Activated CD4-positive, alpha-beta T cell treated with anti-CD3 and anti-CD28 coated beads for 48 hours (primary cell): ENCODE measurements at places on chromosomes 16 and 17.
A peak's percentile ranks its signal among the peaks of the same experiment; 100 is the strongest.

GRCh38 chr16:83603723-83604570 lies 203.8 kb upstream of the HSBP1 start:
- DNase-seq, result no peak

DNA sequence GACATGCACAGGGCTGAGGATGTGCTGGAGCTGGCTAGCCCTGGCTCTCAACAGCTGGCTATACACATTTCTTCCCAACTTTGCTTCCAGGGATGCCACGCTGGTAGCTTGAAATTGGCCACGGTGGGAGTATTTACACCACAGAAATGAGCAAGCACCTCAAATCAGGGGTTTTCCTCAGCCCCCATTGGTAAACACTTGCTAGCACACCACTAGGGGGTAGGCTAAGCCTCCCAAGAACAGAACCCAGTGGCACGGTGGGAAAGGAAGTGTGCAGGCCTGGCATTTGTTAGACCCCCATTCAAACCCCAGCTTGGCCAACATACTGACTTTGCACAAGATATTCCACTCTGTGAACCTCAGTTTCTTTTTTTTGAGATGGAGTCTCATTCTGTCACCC lies 12.9 kb downstream of the DRC3 start:
- no peak for DNase-seq

GRCh38 chr17:46736100-46736499 lies 82.4 kb downstream of the WNT3 start:
- DNase-seq, result no peak

- DNase-seq, result no peak
These were observed 85.5 kb downstream of the SSH2 start for GRCh38 chr17:29844339-29845048.

DNA sequence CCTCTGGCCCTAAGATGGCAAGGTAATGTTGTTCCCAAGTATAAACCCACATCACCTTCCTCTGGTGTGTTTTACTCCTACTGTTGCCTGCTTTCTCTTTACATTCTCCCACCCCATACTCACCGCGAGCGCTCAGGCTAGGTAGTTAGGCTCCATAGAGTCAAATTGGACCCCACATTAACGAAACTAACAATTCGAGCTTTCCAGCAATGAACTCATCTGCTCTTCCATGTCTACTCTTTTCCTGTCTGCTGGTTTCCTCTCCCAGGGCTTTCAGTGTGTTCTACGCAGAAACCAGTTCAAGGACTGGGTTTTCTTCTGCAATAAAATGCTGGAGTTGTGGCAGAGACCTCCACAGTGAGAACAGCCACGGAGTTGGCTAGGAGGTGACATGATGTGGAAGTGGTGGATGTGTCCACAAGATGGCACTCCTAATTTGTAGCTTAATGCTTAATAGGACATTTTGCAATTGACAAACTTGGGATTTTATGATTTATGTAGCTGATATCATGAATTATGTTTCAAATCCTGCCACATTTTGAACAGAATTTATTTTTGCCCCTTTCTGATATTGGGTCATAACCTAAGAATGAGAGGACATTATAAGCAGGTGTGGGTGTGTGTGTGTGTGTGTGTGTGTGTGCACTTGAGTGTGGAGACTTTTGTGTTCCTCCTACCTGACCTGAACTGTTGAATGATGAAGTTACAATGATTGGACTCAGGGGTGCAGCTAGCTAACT lies 2.2 kb upstream of the UQCRC2 start:
- peak; percentile 12 for DNase-seq

DNA sequence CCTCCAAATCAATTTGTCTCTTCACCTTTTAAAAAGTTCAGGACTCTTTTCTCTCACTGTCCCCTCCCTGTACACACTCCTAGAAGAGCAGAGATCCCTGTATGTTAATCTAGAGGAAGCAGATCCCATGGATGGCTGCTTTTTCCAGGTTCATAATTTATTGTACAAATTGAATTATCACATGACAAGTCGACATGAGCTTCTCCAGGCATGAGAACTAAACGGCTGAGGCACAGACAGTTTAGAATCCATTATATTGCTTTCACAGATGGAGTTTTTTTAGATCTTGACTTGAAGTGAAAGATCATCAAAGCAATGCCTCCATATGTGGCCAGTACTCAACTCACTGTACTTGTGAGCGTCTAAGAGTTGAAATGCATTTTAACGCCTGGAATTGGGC lies 47.9 kb downstream of the RGS9 start:
- no peak for DNase-seq

GRCh38 chr17:80575057-80575875 lies 30.6 kb downstream of the RPTOR start:
- DNase-seq, result peak; percentile 96

DNA sequence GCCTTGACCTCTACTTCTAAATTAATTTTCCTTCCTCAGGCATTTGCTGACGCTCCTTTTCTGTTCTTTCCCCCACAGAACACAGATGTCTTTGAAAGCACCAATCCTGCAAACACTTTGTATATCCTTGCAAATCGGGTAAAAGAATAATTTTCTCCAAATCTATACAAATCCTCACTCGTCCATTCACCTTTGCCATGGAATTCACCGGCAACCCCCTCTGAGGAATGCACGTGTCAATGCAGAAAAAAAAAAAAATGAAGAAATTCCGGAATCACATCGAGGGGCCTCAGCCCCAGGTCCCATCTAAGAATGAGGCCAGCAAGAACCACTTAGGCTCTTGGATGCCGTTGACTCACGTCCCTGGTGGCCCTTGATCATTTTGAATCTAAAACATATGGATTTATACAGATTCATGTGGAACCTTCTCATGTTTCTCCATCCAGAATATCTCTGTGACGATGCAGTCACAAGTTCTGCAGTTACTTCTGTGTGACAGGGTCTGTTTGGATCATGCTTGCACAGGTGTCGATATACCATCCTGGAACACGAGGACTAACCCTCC lies 136.9 kb downstream of the RBFOX3 start:
- no peak for DNase-seq

DNA sequence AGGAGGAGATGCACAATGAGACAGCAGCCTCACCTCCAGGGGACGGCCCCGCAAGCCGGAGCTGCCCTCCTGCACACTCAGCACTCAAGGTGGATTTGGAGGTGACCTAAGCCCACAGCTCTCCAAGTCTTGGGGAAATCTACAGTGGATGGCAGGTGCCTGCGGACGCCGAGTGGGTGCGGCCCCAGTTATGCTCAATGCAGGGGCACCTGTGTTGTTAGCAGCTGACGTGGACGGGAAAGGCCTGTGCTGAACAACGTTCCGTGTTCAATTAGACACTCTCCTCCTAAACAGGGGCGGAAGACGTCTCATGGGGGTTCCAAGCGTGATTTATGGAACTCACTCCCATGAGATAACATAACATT lies 22.0 kb upstream of the METRNL start:
- no peak for DNase-seq

- no peak for DNase-seq
These were observed 79.4 kb upstream of the CDYL2 start for GRCh38 chr16:80883816-80884215.

DNA sequence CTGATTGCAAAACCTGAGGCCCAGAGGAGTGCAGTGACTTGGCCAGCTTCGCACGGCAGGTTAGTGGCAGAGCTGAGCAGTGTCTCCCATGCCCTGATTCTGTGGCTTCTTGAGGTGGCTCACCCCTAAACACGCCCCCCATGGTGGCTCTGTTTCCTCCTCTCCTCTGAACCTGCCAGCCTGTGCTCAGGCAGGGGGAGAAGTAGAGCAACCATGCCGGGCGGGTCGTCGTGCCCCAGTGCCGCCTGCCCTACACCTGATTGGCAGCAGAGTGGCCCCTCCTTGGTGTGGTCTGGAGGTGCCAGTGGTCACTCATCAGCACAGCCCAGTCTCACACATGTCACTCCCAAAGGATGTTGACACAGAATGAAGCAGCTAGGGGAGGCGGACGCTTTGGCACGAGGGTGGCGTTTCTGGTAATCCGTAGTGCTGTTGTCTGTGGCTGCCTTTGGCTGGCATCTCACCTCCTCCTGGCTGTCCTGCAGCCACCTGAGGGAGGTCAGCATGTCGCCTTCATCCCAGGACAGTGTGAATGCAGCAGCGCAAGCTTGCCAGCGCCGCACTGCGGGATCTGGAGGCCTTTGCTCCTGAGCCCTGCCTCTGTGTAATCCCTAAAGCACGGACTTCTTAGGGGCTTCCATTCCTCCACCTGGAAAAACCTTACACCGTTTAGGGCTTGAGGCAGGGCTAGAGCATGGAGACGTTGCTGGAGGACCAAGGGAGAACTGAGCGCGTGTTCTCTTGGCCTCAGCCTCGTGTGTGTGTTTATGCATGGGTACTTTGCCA lies 294.7 kb downstream of the SEC14L1 start:
- DNase-seq, result no peak

GRCh38 chr16:25493136-25493811 lies 198.5 kb upstream of the HS3ST4 start:
- no peak for DNase-seq

DNA sequence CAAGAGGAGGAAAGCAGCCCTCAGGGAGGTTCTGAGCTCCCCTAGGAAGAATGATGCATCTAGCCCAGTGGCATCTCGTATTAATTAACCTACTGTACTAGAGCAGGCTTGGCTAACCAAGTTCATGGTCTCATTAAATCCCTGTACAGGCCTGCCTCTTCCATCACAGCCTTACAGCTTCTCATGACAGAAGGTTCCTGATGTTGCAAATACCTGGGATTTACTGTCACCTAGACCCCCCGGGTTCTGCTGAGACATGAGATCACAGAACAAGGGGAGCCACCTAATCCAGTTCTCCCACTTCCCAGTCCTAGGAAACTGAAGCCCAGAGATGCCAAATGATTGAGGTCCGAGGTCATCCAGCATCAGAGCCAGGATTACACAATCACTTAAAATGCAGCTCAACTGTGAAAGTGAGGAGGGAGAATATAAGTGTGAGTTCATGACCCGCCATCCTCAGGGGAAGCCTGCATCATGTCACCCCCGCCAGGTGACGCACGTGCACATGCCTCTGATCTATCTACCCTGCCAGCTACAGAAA lies 23.9 kb downstream of the ACLY start:
- no peak for DNase-seq

- DNase-seq, result no peak
These were observed 3.8 kb downstream of the GID4 start for GRCh38 chr17:18042983-18043382.

DNA sequence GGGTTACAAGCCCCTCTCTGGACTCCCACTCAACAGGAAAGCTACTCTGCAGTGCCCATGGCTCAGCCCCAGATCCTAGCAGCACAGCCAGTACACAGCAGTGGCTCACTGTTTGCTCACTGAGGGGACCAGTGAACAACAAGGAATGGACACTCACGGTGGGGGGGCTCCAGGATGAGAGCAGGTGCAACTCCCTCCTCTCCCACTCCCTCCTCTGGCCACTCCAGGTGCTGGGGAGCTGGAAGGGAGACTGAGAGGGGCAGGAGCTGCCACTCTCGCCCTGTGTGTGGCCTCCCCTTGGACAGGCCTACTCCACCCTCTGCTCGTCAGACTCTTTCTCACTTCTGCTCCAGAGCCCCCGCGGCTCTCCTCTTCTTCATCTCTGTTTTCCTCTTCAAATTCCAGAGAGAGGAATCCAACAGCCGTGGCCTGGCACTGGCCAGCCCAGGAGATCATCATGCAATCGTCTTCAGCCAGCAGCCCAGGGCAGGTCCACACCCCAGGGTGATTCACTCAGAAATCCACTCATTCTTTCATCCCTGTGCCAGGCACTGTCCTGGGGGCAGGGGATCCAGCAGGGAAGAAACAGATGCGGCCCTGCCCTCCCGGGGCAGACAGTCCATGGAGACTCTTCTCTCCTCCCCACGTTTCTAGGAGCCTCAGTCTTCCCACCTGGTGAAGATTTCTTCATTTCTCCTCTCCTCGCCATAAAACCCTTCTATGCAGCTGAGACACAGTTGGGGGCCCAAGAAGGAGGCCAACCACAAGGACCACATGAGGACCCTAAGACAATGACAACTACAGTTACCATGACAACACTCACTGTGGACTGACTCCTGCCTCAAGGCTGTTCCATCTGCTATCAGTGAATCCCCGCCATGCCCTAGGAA lies 30.7 kb downstream of the CFAP20 start:
- DNase-seq, result no peak

- no peak for DNase-seq
These were observed 1.8 kb upstream of the ADAT1 start for GRCh38 chr16:75624921-75625334.

GRCh38 chr17:266701-267667 lies 85.5 kb upstream of the DOC2B start:
- no peak for DNase-seq

GRCh38 chr16:58815181-58815888 lies 81.2 kb upstream of the GOT2 start:
- no peak for DNase-seq

- no peak for DNase-seq
These were observed 391.6 kb downstream of the CDH11 start for GRCh38 chr16:64730261-64730660.

- no peak for DNase-seq
These were observed 36.5 kb downstream of the GSG1L start for GRCh38 chr16:28027055-28027454.

DNA sequence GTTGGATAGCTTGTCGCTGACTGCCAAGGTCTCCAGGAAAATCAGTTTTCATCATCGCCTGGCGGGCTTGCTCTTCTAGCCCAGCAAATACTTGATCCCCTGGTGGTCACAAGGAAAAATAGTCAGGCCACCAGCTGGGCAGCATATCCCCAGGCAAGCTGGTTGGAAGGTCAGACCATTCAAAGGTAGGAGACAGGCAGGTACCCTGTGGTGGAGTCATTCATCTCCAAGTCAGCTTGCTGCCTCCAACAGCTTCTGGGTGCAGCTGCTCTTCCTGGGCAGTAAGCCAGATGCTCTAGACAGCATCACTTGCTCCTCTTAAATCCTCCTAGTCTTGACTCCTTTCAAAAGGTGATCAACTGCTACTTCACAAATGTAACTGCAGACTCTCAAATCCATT lies 16.0 kb downstream of the ZNF821 start:
- no peak for DNase-seq

DNA sequence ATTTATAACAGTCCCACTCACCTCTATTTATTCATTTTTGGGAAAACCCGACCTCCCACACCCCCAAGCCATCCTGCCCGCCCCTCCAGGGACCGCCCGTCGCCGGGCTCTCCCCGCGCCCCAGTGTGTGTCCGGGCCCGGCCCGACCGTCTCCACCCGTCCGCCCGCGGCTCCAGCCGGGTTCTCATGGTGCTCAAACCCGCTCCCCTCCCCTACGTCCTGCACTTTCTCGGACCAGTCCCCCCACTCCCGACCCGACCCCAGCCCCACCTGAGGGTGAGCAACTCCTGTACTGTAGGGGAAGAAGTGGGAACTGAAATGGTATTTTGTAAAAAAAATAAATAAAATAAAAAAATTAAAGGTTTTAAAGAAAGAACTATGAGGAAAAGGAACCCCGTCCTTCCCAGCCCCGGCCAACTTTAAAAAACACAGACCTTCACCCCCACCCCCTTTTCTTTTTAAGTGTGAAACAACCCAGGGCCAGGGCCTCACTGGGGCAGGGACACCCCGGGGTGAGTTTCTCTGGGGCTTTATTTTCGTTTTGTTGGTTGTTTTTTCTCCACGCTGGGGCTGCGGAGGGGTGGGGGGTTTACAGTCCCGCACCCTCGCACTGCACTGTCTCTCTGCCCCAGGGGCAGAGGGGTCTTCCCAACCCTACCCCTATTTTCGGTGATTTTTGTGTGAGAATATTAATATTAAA lies 638 bp upstream of the TMEM88 start:
- no peak for DNase-seq

- DNase-seq, result no peak
These were observed 640.1 kb upstream of the CDH8 start for GRCh38 chr16:62676306-62676705.

GRCh38 chr17:76440751-76441362 lies 12.1 kb downstream of the UBE2O start:
- no peak for DNase-seq

- DNase-seq, result no peak
These were observed 15.5 kb downstream of the DNAH2 start for GRCh38 chr17:7732981-7733539.
